ENCODE measurements at places on chromosomes 2 and 18.

GRCh38 chr2:40915651-40916050 is 463.8 kb upstream of the SLC8A1 start:
- no peak for DNase-seq

- no peak for DNase-seq
These were observed 374.3 kb upstream of the MC4R start for GRCh38 chr18:60746919-60747318.

DNA sequence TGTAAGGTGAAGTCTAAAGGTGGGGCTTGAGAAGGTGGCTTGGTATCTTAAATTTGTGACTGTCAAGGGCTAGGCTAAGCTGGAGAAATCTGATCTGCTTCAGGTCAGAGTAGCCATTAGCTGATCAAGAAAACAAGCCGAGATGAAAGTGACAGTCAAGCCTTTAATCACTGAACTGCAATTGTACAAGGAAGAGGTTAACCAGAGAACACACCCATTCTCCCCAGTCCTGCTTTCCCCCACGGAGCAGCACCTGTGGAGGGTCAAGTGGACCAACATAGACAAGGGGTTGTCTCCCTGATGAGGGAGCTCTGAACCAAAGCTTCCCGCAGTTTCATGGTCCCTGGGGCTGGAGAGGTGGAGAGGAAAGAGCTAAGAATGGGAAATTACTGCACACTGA is 901.2 kb downstream of the DCC start:
- no peak for DNase-seq

GRCh38 chr2:85318222-85319074 is 9.3 kb downstream of the TGOLN2 start:
- no peak for DNase-seq

GRCh38 chr2:193463011-193463410 is 1268.3 kb upstream of the TMEFF2 start:
- DNase-seq: no peak

- DNase-seq: no peak
These were observed 1.3 kb upstream of the CXCR1 start for GRCh38 chr2:218168016-218168415.

- no peak for DNase-seq
These were observed 3.8 kb upstream of the EPC2 start for GRCh38 chr2:148640767-148641166.

- no peak for DNase-seq
These were observed 2.8 kb downstream of the EIF2AK3 start for GRCh38 chr2:88624477-88624876.

DNA sequence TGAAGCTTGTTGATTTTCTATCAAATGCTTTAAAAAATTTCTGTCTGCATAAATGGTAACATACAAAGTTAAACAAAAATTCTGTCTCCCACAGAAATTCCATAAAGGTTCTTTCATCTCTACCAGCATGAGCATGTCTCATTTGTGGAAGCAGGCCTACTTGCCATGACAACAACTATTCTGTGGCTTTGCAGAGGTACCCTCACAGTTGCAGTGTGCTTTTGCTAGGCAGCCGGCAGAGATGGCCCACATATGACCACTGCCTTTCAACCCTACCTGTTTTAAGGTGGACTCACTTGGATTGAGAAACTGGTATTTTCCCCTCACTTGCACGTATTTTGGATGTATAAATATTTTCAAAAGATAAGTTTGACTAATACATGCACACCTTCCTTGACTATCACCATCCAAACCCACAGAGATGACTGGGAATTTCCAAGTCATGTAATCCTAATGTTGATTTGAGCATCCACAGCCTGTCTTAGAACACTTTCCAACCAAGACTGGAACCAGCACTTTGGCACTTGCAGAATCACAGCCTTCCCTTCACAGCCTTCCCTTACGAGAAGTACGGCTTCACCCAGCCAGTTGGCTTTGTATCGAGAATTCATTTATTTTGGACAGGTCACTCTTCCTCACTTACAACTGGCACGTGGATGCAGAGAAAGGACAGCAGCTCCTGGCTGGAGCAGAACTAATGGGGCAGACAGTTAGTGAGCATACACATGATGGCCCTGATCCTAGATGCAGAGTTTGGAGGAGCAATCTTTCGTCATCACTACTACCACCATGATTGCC is 9.3 kb upstream of the FHL2 start:
- no peak for DNase-seq

- no peak for DNase-seq
These were observed 1579.0 kb upstream of the NXPH2 start for GRCh38 chr2:140359056-140359771.
